ENCODE measurements at places on chromosomes 5 and 9. TPM values are rescaled to one million over a fixed set of nuclear protein-coding genes. Genes with fewer than 3 reads are reported as not detected.
A peak's percentile ranks its signal among the peaks of the same experiment; 100 is the strongest.

Gene OR1Q1
- not detected for total RNA-seq

DNA sequence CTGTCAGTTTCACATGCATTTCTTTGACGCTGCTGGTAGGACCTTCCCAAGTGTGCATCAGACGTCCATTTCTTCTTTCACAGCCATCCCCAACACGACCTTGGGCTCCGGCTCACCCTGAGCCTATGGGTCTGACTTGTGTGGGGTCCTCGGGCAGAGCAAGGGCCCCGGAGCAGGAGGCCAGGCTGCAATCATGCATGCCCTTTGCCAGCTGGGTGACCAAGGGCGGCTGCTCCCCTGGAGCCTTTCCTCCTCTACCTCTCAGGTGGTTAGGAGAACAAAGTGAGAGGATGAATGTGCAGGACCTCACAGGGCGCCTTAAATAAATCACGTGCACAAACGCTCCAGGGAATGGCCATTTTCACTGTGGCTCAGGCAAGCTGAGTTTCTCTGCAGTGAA lies 33.2 kb downstream of the TERT start:
- no peak for DNase-seq

- no peak for DNase-seq
Observed at GRCh38 chr5:74963407-74963806, 89.0 kb downstream of the GCNT4 start.

DNA sequence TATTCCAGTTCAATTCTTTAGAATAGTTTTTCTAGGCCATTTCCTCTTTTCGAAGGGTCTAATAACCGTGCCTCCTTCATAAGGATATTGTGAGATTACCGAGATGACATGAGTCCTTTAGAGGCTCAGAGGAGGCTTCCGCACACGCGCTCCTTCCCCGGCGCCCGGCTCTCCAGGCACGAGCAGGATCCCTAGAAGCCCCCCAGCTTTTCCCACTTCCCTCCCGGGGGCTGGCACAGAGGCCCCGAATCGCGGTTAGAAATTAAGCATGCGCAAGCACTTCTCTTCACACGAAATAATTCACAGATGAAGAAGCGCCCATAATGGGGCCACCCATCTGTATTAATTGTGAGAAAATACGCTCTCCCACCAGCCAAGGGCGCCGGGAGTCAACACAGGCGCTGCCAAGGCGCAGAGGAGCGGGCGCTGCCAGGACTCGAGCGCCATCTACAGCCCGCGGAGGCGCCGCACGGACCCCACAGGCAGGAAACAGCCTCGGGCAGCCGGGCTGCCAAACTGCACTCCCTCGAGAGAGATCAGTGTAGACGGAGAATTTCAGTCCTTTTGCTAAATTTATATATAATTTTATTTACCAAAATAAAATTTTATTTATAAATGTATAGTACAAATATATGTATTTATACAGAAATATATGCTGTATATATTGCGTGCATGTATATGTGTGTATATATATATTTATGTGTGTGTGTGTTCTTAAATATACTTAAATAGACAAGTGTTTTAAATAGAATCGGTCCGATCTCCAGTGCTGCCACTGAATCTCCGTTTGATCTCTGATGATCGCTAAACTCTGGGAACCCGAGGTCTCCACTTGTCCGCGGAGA lies 258.1 kb upstream of the NFIL3 start:
- peak; percentile 84 for DNase-seq

DNA sequence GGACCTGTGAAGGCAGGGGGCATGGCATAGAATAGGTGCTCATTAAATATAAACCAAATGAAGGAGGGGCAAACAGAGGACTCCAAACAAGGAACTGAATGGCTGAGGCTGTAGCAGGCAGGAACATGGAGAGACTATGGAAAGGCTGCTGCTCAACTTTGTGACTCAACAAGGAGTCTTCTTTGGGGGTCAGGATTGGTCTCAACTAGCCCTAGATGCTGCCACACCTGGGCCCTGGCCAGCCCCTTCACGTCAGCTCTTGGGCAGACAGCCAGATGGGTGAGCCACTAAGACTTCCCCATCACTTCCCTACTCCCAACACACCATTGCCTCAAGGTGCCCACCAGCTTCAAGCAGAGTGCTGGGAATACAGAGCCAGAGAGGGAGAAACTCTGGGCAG lies 11.0 kb downstream of the RPP25L start:
- DNase-seq = no peak

GRCh38 chr9:68704814-68705530 lies at the start of gene PIP5K1B:
TSS of gene PIP5K1B (plus strand) at chr9:68705240. CDS start at chr9:68822615, 117,375 bp downstream.
- DNase-seq = peak; percentile 80

Gene HSPB3
- 0.53 TPM for total RNA-seq

DNA sequence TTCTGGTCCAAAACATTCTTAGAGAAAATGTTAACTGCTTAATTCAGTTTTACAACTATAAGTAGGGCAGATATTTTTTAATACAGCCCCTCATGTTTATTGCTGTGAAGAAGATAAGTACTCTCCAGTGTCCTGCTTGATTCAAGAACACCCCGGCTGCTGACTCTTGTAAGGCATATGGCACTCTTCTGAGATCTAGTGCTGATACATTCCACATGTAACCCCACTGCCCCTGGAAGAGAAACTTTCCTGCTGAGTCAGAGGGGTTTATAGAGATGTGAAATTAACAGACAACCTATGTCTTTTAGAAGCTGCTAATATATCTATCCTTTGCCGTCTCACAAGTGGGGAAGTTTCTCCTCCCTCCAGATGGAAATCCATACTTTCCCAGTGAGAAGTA lies 1.0 kb upstream of the MINAR2 start:
- DNase-seq = no peak

Gene BBLN
- total RNA-seq = 108 TPM

GRCh38 chr5:99702565-99702964 lies 773.8 kb upstream of the CHD1 start:
- no peak for DNase-seq

DNA sequence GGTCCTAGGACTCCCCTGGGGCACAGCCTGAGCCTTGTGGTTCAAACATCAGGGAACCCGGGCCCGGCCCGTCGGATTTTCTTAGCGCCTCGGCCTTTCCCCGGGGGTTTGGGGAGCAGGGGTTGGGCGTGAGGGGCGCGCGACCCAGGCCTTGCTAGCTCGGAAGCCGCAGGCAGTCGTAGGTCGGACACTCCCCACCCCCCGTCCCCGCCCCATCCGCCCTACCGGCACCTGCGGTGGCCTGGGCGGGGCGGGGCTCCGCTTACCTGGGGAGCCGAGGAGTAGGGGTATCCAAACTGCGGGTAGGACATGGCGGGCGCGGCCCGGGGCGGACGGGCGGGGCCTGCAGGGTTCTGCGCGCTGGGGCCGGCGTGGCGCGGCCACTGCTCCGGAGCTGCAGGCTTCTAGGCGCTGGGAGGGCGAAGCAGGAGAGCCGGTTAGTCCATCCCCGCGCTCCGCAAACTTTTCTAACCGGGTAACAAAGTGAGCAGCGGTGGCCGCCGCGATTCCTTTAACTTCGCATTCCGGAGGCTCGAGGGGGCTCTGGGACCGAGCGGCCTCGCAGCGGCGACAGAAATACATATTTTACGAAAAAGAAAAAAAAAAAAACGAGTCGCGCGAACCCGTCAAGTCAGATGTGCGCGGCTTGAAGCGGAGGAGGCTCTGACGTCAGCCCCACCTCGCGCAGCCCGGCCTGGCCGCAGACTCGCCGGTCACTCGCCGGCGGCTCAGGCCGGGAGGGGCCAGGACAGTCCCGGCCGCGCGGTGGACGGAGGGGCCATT lies at the start of gene IRX4:
Gene IRX4, minus strand, starts transcription at position 589 of the 783 bp plus-strand sequence. Its CDS starts 278 bp downstream, at position 311.
- no peak for DNase-seq

GRCh38 chr5:96819806-96820205 lies 12.1 kb upstream of the ERAP1 start:
- DNase-seq = no peak

Gene N4BP3
- 6.6 TPM for total RNA-seq
